ENCODE measurements at places on chromosomes 13 and 19. TPM values are rescaled to one million over a fixed set of nuclear protein-coding genes. Genes with fewer than 3 reads are reported as not detected.
A peak's percentile ranks its signal among the peaks of the same experiment; 100 is the strongest.

The KLK12 gene
- 0.07 TPM for polyA plus RNA-seq

The FAM216B gene
- not detected for polyA plus RNA-seq

The TDRD3 gene
- 6.8 TPM for polyA plus RNA-seq

The FFAR1 gene
- not detected for polyA plus RNA-seq

The GPR12 gene
- polyA plus RNA-seq, result not detected

The RASIP1 gene
- 16.0 TPM for polyA plus RNA-seq

The B3GNT8 gene
- 4.7 TPM for polyA plus RNA-seq

The CYP2A7 gene
- not detected for polyA plus RNA-seq

The C1QTNF9 gene
- not detected for polyA plus RNA-seq

The TEX29 gene
- 0.12 TPM for polyA plus RNA-seq

The LRRC25 gene
- polyA plus RNA-seq, result not detected

The COG6 gene
- 5.1 TPM for polyA plus RNA-seq

The FPR1 gene
- not detected for polyA plus RNA-seq

The MAB21L1 gene
- polyA plus RNA-seq, result not detected

The CGB8 gene
- polyA plus RNA-seq, result not detected

The NCR1 gene
- not detected for polyA plus RNA-seq

- DNase-seq, result no peak
Measured at GRCh38 chr13:94987869-94988268, 275.5 kb upstream of the SOX21 start.

GRCh38 chr19:28744014-28744413 lies 468.9 kb downstream of the UQCRFS1 start:
- DNase-seq, result no peak

GRCh38 chr19:41911889-41912731 lies 16.1 kb downstream of the ERFL start:
- no peak for DNase-seq

- no peak for DNase-seq
Measured at GRCh38 chr19:9431475-9431874, 3.9 kb downstream of the ZNF266 start.

DNA sequence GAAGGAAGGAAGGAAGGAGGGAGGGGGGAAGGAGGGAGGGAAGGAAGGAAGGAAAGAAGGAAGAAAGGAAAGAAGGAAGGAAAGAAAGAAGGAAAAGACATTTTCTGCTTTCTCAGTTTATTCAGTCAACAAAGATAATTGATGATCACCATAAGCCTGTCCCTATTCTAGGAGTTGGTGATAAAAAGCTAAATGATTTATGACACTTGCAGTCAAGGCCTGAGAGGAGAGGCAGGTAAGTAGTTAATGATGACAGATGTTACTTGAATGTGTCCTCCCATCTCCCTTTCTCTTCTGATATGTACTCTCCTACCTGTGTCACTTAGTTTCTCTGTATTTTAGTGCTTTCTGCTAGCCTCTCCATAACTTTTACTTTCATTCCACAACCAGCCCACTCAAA lies 141.3 kb downstream of the SLITRK6 start:
- DNase-seq, result no peak

GRCh38 chr19:54299126-54299498 lies 13.9 kb downstream of the LILRA5 start:
- no peak for DNase-seq

GRCh38 chr19:42695811-42696503 lies 44.3 kb downstream of the PSG3 start:
- DNase-seq, result no peak

DNA sequence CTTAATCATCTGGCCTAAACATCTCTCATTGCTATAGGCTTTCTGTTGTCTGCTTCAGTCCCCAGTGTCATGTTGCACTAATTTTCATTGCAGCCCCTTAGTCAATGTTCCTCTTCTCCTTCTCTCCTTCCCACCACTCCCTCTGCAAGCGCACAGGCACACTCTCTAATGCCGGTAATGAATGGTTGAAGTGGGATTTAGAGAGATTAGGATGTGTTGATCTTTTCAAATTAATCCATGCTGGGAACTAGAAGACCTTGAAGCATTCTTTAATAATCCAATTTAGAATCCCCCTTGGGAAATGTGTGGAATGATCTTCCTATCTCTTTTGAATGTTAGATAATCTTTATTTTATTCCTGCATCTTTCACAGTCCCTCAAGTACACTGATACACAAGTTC lies 33.2 kb upstream of the NDFIP2 start:
- no peak for DNase-seq

- DNase-seq, result no peak
Measured at GRCh38 chr13:72208112-72208645, 341.2 kb upstream of the DACH1 start.

DNA sequence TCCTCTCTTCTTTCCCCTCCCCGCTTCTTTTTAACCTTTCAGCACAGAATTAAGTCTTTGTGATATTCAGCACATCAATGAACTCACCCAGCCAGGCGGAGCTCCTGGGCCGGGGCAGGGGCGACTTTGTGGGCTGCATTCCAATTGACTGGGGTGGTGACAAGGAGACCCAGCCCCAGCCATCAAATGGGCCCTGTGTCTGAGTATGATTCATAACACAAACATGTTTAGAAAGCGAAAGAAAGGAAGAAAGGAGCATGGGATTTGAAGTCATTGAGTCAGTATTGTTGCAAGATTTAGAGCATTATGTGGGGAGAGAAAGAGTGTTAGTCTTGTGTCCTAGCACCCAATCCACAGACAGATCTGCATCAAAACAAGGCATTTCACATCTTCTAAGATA lies 185.3 kb downstream of the LHFPL6 start:
- DNase-seq, result peak; percentile 52

DNA sequence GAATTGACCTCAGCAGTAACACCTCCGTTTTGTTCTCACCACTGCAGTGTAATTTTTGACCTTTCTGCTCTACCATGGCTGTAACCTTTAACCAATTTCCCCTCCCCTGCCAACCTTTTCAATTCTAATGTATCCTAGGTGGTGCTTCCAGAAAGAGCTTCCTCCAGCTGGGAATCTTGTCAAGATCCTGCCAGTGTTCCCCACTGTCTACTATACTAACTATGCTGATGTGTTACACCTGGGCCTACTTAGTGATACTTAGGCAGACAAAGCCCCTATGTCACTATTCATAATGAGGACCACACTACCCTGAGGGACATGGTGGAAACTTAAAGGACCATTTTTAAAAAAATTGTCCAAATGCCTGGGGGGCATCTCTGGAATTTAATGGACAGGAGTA lies 41.0 kb downstream of the MBNL2 start:
- no peak for DNase-seq

GRCh38 chr19:47330466-47330869 lies 1.5 kb upstream of the C5AR2 start:
- no peak for DNase-seq

DNA sequence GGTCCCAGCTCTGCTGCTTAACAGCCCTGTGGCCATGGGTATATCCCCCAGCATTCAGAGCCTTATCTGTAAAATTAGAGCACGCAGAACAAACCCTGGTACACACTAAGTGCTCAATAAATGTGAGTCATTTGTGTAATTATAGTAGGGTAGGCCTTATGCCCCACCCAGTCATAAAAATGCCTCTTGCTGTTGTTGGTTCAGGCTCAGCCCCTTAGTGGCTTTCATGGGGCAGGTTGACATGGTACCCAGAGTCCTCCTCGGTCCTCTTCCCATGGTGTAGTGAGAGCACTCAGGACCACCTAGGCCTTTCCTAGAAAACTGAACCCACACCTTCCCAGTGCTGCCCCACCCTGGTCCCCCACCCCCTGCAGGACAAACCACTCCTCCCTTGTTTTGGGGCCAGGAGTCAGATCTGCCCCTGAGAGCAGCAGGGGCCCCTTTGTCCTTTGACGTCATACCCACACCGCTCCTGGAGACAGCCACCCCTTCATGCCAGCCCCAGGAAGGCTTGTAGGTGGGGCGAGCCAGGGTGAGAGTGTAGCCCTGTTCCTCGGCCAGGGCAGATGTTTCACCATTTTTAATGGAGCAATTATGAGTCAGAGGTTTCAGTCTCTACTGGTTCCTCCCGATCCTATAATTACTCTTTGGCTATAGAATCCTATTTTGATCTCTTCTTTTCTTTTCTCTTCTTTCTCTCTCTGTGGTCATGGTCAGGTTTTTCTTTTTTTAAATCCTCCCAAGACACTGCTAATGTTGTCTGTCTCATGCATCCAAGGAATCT lies 36.8 kb downstream of the ACTN4 start:
- peak; percentile 96 for DNase-seq

- peak; percentile 79 for DNase-seq
Measured at GRCh38 chr13:73702419-73703071, 431.7 kb downstream of the KLF12 start.

GRCh38 chr19:6723738-6724137 lies 3.3 kb upstream of the C3 start:
- DNase-seq, result no peak

- DNase-seq, result no peak
Measured at GRCh38 chr13:111911754-111912452, 155.0 kb upstream of the SOX1 start.

- no peak for DNase-seq
Measured at GRCh38 chr13:21871382-21871781, 200.5 kb downstream of the FGF9 start.

GRCh38 chr13:42239644-42240043 lies 32.3 kb upstream of the AKAP11 start:
- no peak for DNase-seq

DNA sequence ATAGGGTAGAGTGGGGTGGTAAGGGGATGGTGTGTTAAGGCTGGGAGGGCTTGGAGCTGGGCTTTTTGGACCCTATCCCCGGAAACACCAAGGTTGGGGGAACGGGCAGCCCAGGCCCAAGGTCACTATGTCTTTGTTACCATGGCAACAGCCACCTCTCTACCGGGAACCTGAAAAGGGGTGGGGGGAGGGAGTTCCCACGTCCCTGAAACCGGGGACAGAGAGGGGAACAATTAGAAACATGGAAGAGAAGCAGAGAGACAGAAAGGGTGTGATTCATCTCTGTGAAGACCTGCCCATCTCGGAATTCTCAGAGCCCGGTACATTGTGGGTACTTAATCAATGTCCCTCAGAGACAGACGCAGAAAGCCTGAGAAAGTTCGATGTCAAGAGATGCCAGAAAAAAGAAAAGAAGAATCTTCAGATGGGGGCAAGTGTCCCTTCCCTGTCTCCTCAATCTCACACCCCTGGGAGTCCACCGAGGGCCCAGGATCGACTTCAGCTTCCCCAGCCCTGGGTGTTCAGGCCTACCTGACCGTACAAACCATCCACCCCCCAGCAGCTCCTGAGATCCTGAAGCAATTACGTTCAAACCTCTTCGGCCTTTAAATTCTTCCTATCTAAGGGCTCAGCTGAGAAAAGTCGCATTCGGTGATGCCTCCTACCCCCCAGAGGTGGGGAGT lies 6.8 kb upstream of the LRFN1 start:
- no peak for DNase-seq

DNA sequence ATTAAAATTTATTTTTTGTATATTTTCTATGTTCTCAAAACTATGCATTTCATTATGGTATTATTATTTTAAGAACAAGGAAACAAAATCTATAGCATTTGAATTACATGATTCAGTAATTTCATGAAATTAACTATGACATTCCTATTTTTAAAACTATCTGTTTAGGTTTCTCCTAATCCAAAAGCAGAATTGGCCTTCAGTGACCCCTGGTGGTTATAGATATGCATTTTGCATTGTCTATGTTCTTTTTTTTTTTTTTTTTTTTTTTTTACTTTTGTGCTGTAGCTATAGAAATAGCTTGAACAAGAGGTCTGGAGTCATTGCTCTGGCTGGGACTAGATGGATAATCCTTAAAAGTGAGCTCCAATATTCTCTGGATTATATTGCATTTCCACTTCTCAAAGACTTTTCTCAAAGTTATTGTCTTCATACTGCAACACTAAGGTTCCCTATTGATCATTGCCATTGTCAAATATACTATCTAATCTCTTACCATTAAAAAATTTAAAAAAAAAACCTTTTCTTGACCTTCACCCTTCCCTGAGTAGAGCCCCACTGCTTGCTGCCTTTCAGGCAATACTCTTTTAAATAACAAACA lies 15.9 kb upstream of the DNAJC3 start:
- no peak for DNase-seq

- DNase-seq, result no peak
Measured at GRCh38 chr19:18846862-18847548, 15.2 kb downstream of the UPF1 start.

GRCh38 chr19:18481505-18482222 lies 40.2 kb downstream of the ELL start:
- DNase-seq, result no peak

DNA sequence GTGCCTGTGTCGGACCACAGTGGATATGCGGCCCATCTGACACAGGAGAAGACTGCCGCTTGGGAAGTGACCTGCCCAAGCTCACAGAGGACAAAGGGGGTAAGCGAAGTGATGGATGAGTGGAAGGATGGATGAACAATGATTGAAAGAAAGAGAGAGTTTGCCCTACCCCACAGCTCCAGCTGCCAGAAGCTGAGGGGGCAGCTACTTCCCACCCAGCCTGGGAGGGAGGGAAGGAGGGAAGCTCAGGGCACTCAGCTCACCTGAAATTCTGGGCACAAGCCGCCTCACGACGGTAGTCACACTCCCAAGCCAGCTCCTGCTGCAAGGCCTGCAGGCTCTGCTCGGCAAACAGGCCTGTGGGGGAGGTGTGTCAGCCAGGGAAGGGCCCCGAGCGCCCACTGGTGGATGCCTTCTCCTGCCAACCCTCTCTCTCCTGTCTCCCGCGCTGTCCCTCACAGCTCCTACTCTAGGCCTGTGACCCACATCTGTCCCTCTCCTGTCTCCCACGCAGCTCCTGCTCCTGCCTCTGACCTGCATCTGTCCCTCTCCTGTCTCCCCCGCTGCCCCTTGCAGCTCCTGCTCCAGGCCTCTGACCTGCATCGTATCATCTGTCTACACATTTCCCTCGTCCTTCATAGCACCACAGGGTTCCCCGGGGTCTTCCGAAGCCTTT lies 12.0 kb upstream of the NUMBL start:
- DNase-seq, result no peak

DNA sequence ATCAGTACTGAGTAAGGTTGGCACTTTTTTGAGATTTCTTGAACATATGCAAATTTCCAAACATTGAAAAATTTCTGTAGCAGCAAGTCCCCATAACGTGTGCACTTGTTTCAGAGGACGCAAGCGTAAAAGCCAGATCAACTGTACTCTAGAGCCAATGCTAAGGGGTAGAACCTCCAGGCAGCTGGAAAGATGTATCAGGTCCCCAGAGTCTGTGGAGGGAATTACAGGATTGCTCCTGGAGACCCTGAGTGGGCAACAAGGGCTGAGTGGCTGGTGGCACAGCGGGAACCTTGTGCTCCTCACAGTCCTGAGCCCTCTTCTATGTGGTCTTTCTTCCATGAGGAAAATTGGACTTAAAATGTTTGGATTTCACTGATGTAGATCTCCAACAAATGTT lies 53.9 kb upstream of the AMER2 start:
- no peak for DNase-seq

- DNase-seq, result no peak
Measured at GRCh38 chr13:37686501-37686900, 87.9 kb upstream of the POSTN start.

- no peak for DNase-seq
Measured at GRCh38 chr13:68667863-68668262, 1437.7 kb upstream of the PCDH9 start.

Data from foreskin keratinocyte (primary cell).